ENCODE measurements at places on chromosomes 12 and 14. TPM values are rescaled to one million over a fixed set of nuclear protein-coding genes. Genes with fewer than 3 reads are reported as not detected.

The OR4N2 gene
- not detected for total RNA-seq

The OR4E2 gene
- total RNA-seq = not detected

The STAB2 gene
- not detected for total RNA-seq

The MEG3 gene
- total RNA-seq = 4.1 TPM

The BBOF1 gene
- 0.73 TPM for total RNA-seq

The C12orf54 gene
- not detected for total RNA-seq

The DRAM1 gene
- 44.2 TPM for total RNA-seq

The SDS gene
- total RNA-seq = not detected

The GYS2 gene
- total RNA-seq = not detected

The CDKN3 gene
- total RNA-seq = 67.5 TPM

The FOXN4 gene
- not detected for total RNA-seq

The KRT71 gene
- total RNA-seq = not detected

The ABHD12B gene
- total RNA-seq = not detected

The MYL2 gene
- 5.0 TPM for total RNA-seq

The MSRB3 gene
- total RNA-seq = 30.1 TPM

The BICDL1 gene
- total RNA-seq = 0.27 TPM

The LRRC10 gene
- not detected for total RNA-seq

The HCFC2 gene
- total RNA-seq = 8.3 TPM

The PARPBP gene
- 17.1 TPM for total RNA-seq

The SCARB1 gene
- total RNA-seq = 50.2 TPM

The SRRM4 gene
- total RNA-seq = not detected

The RNASE7 gene
- not detected for total RNA-seq

The TTC7B gene
- total RNA-seq = 60.6 TPM

The SAMD15 gene
- total RNA-seq = 0.64 TPM

The RPL10L gene
- total RNA-seq = not detected

The ITGB7 gene
- 0.80 TPM for total RNA-seq

The ALKBH1 gene
- total RNA-seq = 11.7 TPM

The AQP2 gene
- total RNA-seq = not detected

The KHNYN gene
- total RNA-seq = 31.2 TPM

The B4GALNT3 gene
- 0.13 TPM for total RNA-seq

The TROAP gene
- 26.0 TPM for total RNA-seq

The SPPL3 gene
- total RNA-seq = 10.2 TPM

The LMO3 gene
- not detected for total RNA-seq

The RNF212B gene
- total RNA-seq = not detected

The RDH12 gene
- total RNA-seq = not detected

The PPP1CC gene
- total RNA-seq = 138 TPM

The INHBC gene
- total RNA-seq = not detected

The PTHLH gene
- total RNA-seq = not detected

The SPRYD4 gene
- 2.4 TPM for total RNA-seq

The CLEC4E gene
- total RNA-seq = not detected

All from mammary microvascular endothelial cell (primary cell).